ENCODE measurements at places on chromosomes 16 and 17. TPM values are rescaled to one million over a fixed set of nuclear protein-coding genes. Genes with fewer than 3 reads are reported as not detected.

GRCh38 chr16:10941127-10941933 lies 938 bp downstream of the DEXI start:
- peak; percentile 38 for DNase-seq

GRCh38 chr16:84714028-84714427 lies 14.2 kb downstream of the USP10 start:
- no peak for DNase-seq

The PER1 gene
- total RNA-seq: 1.3 TPM

- DNase-seq: peak; percentile 53
Observed at GRCh38 chr16:57446531-57447185, 527 bp downstream of the CIAPIN1 start.

DNA sequence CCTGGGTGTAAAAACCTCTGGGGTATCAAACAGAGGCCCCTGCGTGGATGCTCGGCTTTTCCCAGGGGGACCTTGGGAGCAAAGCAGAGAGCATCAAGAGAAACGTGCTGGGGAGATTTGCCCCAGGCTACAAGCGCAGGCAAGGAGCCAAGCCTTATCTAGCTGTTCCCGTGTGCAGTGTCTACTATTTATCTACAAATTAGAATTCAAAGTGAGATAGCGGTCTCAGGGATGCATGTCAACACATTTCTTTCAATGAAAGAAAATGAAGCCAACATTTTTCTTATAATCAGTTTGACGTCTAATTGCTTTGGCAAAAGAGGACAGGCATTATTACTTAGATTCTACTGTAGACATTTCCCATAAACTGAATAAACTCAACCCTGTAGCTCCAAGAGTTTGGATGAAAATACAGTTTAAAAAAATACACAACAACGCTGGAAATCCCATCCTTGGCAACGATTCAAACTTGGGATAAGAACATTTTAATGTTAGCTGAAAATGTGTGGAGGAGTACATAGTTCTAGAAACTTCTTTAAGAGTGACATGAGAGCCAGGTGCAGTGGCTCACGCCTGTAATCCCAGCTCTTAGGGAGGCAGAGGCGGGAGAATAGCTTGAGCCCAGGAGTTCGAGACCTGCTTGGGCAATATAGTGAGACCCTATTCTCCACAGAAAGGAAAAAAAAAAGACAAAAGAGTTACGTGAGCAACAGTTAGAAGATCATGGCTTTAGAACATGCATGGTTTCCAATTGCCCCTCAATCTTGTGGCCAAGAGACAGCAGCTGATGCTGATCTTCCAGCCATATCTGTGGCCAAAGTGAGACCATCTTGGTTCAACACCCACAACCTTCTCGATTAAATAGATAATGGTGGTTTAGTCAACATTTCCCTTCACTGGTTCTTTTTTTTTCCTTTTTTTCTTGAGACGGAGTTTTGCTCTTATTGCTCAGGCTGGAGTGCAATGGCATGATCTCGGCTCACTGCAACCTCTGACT lies 7.2 kb downstream of the SPNS3 start:
- no peak for DNase-seq

DNA sequence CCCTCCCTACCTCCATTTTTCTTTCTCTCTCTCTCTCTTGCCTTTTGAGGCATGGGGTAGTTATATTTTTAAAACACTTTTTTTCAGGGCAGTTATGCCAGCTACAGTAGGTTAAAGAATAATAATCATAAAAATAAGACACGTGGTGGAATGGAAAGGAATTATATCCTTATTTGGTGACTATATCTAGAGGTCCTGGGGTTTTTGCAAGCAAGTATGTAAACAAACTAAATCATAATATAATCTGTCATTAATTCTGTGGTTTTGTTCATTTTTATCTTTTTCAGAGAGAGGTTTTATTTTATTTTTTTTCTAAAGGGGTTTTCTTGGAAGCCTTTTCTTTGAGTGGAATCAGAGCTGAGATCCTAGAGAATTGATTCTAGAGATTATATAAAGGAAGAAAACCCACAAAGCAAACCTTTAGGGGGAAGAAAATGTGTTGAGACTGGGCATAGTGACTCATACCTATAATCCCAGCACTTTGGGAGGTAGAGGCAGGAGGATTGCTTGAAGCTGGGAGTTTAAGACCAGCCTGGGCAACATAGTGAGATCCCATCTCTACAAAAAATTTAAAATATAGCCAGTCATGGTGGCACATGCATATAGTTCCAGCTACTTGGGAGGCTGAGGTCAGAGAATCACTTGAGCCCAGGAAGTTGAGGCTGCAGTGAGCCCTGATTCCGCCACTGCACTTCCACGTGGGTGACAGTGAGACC lies 53.2 kb downstream of the NQO1 start:
- DNase-seq: no peak

The CDH16 gene
- not detected for total RNA-seq

DNA sequence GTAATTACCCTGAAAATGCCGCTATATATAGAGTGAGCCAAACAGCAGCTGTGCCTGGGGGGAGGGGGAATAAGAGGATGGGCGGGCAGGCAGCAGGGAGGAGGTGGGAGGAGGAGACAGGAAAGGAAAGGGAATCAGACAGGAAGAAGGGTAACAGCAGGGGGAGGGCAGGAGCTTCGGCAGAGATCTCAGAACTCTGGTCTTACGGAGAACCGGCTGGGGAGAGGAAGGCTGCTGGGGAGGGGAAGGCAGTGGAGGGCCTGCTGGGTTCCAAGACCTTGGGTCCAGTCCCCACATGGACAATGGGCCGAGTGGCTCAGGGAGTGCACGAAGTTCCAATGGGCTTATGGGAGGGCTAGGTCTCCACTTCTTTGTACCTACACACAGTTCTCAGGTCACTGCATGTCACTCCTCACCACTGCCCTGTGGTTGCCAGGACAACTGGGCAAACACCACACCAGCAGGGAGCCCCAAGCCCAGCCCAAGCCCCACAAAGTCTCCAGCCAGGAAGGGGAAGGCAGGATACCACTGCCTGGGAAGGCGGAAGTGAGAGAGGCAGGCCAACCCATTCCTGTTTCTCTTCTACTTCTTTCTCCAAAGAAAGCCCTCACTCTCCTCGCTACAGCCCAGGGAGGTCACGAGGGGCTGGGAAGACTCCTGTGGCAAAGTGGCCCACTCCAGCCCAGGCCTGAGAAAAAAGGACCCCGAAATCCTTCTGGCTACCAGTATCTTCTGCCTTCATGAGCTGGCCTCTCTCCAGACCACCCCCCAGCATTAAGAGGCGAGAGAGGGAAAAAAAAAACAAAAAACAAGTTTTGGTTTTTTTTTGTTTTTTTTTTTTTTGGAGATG lies 25.3 kb downstream of the G6PC3 start:
- peak; percentile 94 for DNase-seq

All from MG63 (cell line).